ENCODE measurements at places on chromosomes 1 and 21.

DNA sequence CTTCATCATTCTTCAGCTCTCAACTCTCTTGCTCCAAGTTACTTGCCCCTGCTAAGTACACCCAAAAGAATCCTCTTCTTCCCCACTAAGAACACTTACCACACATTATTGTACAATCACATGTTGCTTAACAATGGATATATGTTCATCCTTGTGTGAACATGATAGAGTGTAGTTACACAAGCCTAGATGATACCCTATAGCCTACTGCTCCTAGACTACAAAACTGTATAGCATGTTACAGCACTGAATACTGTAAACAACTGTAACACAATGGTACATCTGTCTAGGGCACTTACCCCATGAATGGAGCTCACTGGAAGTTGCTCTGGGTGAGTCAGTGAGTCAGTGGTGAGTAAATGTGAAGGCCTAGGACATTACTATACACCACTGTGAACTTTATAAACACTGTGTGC lies 77.4 kb downstream of the RERE start:
- DNase-seq, result no peak

DNA sequence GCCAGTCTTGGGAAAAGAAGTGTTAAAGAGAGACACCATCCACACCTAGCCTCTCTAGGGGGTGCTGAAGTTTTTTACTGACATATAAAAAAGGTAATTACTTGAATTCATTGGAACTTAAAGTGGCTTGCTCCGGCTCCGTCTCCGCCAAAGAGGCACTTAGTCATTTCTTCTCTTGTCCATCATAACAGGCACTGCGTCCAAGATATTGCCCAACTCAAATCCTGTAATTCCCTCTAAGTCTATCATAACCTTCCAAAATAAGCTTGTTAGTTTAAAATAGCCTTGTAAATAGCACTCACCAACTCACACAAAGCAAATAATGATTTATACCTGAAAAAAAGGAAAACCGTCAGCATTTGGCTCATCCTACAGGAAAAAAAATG lies 160.5 kb downstream of the ZBTB18 start:
- no peak for DNase-seq

GRCh38 chr1:202155478-202156021 lies 4.9 kb downstream of the PTPN7 start:
- DNase-seq, result no peak

GRCh38 chr1:30747033-30748008 lies 10.3 kb downstream of the LAPTM5 start:
- DNase-seq, result no peak

- no peak for DNase-seq
These were observed 438.1 kb downstream of the LMO4 start for GRCh38 chr1:87766737-87767136.

DNA sequence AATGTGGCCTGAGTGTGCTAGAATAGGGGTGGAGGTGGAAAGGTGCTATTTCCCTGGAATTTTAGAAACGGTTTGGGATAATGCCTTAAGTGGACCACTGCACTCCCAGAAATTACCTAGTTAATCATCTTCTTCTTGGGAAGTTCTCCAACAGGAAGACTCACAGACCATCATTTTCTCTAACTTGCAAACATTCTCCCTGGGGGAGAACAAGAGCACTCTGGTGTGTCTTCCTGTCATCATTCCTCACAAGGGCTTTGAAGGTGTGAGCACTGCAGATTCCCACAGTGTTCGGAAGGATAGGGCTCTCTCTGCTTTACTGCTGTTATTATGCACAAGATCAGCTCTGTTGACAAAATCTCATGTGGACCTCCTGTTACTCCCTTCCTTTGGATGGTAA lies 54.9 kb upstream of the TSPAN2 start:
- DNase-seq, result no peak

DNA sequence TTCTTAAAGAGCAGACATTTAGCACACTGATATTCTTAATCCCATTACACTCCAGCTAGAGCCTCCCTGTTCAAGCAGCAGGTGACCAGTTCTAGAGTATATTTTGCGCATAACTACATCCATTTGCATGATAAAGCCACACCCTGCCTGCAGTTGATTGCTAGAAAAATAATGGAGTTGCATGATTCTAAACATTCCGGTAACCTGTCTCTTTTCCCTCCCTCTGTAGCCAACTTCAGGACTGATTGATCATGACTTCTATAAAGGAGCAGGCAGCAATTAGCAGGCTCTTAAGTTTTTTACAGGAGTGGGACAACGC lies 14.9 kb downstream of the ARMH1 start:
- DNase-seq, result no peak

GRCh38 chr1:211524521-211524920 lies 32.6 kb upstream of the RD3 start:
- DNase-seq, result no peak
